Stimulated activated CD4-positive, alpha-beta T cell treated with anti-CD3 and anti-CD28 coated beads, Interleukin-4, amount 100 ng/mL, for 24 hours (primary cell): ENCODE measurements at places on chromosomes 6 and 20.

DNA sequence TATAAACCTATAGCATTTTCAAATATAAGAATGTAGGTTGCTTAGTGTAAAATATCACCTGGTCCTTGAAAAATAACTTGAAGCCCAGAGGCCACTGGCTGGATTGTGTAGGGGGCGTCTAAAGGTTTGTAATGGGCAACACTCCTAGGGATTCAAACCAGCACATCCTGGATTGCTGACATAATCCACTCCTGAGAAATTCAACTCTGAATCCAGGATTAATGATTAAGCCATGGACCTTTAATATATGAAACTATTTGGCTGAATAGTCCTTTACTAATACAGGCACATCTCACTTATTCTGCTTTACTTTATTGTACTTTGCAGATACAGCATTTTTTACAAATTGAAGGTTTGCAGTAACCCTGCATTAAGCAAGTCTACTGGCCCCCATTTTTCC is 160.8 kb downstream of the UBE3D start:
- no peak for DNase-seq

DNA sequence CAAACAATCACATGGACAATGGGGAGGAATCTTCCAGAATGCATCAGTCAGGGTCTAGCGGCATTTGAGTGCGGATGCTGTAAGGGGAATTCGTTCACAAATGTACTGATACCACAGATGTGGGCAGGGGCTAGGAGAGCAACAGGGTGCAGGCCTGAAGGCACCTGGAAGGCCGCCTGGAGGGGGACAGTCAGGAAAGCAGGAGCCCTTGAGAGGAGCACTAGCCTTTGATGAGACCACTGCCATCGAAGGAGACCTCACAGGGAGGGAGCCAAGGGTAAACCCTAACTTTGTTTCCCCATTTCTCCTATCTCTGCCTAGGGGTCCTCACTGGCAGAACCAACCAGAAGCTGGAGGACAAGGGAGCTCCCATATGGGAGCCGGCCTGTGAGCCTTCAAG is 38.2 kb downstream of the MYB start:
- DNase-seq = no peak

DNA sequence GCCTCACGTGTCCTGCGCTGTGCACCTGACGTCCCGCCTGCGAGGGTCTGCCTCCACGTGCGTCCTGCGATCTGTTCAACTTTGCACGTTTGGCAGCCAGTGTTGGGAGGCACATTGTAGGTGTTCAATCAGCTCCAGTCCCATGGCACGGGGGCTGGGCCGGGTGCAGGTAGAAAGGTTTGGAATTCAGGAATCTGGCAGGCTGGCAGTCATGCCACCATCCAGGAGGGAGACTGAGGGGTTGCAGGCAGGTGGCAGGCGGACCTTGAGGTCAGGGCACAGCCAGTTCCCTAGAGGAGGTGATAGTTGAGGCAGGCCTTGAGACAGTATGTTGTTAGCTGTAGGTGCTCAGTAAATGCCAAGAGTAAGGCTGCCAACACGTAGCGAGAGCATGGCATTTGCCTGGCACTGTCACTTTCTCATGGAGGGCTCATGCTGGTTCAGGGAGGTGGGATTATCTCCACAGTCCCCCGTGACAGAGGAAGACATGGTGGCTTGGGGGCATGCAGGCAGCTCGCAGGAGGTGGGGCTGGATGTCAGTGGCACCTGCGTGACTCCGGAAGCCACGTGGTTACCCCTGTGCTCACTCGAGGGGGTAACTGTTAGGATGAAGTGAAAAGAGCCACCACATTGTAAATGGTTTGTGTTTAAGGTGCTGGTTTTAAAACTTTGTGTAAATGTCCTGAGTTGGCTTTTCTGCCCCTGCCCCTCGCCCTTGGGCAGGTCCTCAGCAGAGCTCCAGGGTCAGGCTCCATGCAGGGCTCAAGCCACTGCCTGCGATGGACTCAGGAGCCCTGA is 111.8 kb upstream of the FRMD1 start:
- DNase-seq = no peak

DNA sequence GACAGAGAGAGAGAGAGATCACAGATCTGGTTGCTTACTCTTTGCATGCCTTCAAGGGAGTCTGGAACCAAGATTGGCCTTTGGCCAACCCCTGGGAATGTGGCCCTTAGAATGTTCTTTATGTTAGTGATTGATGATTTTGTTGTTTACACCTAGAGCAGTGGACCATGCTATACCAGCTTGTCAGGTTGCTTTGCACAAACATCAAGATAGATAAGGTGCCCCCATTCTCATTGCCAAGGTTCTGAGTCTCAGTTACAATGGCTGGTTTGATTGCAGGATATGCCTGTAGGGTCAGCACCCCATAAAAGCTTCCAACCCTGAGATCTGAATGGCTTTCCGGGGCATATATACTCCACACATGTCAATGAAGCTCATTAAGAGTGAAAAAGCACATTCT is 53.5 kb upstream of the SLC2A12 start:
- no peak for DNase-seq

- DNase-seq = no peak
These were observed 57.5 kb downstream of the SYNJ2 start for GRCh38 chr6:158039178-158039557.

DNA sequence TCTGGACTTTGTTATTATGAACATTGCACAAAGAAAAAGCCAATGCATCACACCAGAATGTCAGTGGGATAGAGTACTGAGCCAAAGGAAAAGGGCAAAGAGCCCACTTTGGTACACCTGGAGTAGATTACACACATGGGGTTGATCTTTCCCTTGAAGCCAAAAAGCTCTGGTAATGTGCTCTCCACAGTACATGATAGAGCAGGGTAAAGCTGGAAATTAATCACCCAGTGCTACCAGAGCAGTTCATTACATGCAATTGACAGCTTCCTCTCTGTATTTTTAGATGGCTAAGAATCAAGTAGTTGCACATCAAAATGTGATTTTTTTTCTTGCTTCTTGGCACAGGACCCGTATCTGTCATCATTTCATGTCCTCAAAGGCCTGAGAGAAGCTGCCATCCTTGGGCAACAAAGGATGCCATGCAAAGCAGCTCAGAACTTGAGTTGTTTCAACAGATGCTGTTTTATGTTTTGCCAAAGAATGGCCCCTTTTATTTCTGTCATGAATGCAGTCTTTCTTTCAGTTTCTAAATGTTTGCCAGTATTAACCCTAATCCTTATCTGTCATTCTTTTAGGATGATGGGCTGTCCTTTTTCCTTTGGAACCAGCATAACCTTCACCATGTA is 88.1 kb downstream of the HDGFL1 start:
- no peak for DNase-seq

- no peak for DNase-seq
These were observed 20.8 kb downstream of the HLA-DRA start for GRCh38 chr6:32460528-32460927.

- DNase-seq = no peak
These were observed 7.6 kb upstream of the MTHFD1L start for GRCh38 chr6:150857945-150858308.
